LHCN-M2 (cell line): ENCODE measurements at places on chromosomes 12 and 14.

- DNase-seq = no peak
Measured at GRCh38 chr14:30256627-30257026, 302.3 kb upstream of the G2E3 start.

DNA sequence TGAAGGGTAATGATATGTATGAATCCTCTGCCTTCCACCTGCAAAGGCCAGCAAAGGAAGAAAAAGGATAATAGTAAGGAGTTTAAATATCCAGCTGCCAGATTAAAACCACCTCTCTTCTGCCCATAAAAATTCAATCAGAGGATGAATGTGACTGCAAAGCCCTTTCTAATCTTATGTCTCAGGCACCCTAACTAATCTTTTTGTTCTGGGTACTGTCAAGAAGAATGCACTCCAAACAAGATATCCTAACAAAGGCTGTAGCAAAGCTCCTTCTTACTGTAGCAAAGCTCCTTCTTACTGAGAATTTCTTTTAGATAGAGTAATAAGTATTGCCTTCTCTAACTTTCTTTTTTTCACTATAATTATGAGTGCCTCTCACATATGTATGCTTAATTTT lies 91.8 kb downstream of the ST8SIA1 start:
- DNase-seq = no peak

GRCh38 chr14:38124506-38124905 lies 83.2 kb upstream of the SSTR1 start:
- DNase-seq = no peak

DNA sequence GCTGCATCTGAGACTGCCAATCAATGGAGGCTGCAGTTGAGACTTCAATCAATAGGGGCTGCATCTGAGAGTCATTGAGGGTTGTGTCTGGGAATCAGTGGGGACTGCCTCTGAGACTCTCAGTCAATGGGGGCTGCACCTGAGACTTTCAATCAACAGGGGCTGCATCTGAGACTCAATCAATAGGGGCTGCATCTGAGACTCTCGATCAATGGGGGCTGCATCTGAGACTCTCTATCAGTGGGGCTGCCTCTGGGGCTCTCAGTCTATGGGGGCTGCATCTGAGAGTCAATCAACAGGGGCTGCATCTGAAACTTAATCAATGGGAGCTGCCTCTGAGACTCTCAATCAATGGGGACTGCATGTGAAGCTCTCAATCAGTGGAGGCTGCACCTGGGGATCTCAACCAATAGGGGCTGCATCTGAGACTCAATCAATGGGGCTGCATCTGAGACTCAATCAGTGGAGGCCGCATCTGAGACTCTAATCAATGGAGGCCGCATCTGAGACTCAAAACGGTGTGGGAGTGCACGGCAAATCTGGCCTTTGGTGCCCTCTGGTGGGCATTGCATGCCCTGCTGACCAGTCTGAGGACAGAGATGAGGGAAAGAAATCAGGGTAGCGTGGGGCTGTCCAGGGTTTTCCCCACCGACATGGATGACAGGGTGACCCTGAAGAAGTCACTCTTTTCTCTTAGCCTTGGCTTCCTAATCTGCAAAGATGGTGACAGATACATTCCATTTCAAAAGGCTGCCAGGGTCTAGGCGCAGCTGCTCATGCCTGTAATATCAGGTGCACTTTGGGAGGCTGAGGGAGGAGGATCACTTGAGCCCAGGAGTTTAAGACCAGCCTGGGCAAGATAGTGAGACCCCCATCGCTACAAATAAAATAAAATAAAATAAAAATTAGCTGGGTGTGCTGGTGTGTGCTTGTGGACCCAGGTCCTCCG lies 41.3 kb upstream of the EIF5 start:
- peak; percentile 52 for DNase-seq

DNA sequence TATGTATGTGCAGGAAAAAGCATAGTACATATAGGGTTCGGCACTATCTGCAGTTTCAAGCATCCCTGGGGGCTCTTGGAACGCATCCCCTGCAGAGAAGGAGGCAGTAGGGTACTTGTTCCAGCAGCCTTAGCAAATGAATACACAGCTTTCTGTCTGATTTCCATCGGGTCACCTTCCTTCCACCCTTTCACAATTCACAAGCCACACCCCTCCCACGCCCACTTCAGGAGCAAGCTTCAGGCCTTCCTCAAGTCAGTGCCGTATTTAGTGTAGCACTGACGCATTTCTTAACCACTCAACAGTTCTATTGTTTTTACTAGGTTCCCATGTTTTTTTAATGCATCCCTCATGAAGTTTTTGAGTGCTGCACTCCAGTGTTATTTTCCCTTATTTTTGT lies 64.2 kb downstream of the CLMN start:
- DNase-seq = no peak

DNA sequence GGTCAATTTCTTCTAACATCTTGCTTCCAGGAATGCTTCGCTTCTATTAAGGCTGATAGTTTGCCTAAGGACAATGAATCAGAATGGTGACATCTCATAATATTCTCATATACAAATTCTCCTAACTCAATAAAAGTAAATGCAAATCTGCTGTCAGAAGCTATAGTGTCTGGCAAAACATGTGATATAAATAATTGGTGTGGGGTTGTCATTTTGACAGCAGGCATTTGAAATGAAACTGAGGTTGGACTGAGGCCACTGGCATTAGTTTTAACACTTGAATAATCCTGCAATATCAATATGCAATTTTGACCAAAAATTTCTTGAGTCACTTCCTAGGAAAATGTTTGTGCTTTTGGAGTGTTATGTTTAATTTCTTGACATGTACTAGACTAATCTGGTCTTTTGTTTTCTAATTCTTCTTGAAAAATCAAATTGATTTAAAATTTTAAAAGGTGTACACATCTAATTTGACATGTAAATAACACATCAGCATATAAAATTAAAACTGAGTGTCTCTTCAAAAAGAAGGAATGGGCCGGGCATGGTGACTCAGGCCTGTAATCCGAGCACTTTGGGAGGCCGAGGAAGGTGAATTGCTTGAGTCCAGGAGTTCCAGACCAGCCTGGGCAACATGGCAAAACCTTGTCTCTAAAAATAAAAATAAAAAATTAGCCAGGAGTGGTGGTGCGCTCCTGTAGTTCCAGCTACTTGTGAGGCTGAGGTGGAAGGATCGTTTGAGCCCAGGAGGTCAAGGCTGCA lies 92.3 kb upstream of the BTG1 start:
- no peak for DNase-seq

DNA sequence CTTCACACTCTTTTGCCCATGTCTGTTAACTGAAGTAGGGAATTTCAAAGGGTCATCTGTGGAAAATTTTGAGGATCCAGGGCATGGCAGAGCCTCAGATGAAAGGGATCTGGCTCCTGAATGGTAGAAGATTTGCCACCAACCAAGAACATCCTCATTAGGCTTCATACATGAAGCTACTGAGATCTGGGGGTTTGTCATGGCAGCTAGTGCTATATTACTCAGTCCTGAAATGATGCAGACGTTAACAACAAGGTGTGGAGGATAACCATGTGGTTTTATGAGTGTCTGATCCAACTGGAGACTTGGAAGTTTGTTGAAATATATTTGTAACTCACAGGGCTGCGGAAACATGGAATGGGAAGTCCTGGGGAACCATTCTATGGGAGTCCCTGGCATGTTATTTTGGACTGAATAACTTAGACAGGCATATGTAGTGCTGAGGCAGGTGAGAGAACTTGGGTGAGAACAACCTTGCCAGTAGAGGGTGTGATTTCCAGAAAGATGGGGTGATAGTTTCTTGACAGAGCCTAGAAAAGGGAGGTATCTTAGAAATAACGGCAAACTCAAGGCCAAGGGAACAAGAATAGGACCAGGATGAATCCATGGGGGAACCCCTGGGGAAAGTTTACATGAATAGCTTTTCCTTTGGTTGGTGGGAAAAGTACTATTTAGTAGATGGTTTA lies 42.0 kb upstream of the C12orf75 start:
- DNase-seq = no peak

GRCh38 chr14:89626233-89626806 lies 209.3 kb upstream of the FOXN3 start:
- DNase-seq = no peak

DNA sequence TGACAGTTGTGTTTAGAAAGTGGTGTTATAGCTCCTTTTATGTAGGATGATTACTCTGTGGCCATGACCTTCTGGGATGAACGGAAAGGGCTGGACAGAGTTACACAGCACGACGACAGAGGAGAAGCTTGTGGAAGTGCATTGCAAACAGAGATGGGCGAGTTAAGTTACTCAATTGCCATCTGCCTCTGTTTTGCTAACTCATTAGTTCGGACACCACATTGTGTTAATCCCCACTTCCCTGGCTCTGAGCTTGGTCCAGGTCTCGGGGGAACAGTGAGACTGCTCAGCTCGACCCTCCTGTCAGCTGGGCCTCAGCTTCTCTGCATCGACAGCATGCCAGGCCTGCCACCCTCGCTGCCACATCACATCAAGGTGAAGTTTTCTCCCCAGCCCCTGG lies 408.0 kb downstream of the ZFP36L1 start:
- DNase-seq = no peak

GRCh38 chr12:58745348-58746125 lies 174.8 kb downstream of the LRIG3 start:
- peak; percentile 19 for DNase-seq

GRCh38 chr12:13223179-13223804 lies 26.8 kb downstream of the EMP1 start:
- peak; percentile 71 for DNase-seq
